ENCODE measurements at places on chromosomes 3 and 15. TPM values are rescaled to one million over a fixed set of nuclear protein-coding genes. Genes with fewer than 3 reads are reported as not detected.

- peak overlapping the region; percentile 18 for H3K4me3 ChIP-seq
- DNase-seq = no peak
- no peak overlapping the region for H3K27ac ChIP-seq
- H3K36me3 ChIP-seq = peaks cover 6% of the 10 kb centered on the region
- peaks cover 22% of the 10 kb centered on the region for H3K4me1 ChIP-seq
These were observed 1.4 kb upstream of the PDHB start for GRCh38 chr3:58434990-58435389.

DNA sequence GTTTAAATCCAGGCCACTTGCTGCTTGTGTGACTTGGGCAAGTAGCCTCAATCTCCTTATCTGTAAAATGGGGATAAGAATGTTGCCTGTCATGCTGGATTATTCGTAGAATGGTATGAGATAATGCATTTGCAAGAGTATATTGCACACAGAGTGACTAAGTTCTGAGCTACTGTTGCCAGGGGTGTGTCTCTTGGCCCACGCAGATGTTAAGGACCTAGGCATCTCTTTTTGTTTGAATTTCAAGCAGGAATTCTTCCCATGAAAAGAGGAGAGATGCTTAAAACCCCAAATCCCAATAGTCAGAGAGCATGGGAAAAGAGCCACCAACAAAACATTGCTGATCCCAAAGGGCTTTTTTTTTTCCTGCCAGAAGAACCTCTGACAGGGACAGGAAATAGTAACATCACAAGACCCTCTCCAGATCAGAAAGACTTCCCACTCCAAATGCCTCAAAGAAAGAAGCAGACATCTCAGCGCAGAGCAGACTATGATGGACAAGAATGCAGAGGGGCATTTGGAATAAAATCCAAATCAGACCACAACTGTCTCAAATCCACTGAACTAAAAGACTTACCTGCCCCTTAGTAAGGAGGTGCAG lies 90.5 kb downstream of the MRPL46 start:
- H3K4me3 ChIP-seq = no peak overlapping the region
- no peak for DNase-seq
- no peak overlapping the region for H3K27ac ChIP-seq
- no peaks in the 10 kb centered on the region for H3K36me3 ChIP-seq
- H3K27me3 ChIP-seq = peaks cover 6% of the 10 kb centered on the region

DNA sequence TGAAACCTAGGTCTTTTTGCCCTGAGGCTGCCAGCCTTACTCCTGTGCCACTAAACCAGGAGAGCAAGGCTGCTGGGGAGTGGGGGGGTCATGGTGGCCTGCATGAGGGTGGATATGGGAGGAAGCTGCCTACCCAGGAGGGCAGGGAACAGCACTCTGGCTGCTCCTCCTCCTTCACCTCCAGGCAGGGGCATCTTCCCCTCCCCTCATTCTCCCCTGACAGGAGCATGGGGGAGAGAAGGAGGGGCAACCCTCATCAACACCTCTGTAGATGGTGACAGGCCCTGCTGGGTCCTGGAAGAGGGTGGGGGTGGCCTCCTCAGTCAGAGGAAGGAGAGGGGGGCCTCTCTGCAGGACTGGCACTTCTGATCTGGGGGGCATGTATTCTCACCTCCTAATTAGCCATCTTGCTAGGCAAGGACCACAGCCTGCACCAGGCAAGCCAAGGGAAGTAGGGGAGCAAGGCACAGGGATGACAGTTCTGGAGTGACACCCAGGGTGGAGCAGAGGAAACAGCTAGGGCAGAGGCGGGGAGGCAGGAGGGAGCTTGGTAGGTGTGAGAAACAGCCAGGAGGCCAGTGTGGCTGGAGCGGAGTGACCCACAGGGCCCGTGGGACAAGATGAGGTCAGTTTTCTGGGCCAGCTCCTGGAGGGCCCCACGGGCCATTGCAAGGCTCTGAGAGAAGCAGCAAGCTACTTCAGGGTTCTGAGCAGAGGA lies 4.9 kb downstream of the CCDC33 start:
- H3K4me3 ChIP-seq = no peak overlapping the region
- no peaks in the 10 kb centered on the region for H3K36me3 ChIP-seq
- H3K27me3 ChIP-seq = peaks cover 17% of the 10 kb centered on the region
- DNase-seq = no peak
- peaks cover 10% of the 10 kb centered on the region for H3K4me1 ChIP-seq

- H3K4me1 ChIP-seq = no peaks in the 10 kb centered on the region
- no peak for DNase-seq
- no peaks in the 10 kb centered on the region for H3K36me3 ChIP-seq
- no peak overlapping the region for H3K4me3 ChIP-seq
- H3K27ac ChIP-seq = no peak overlapping the region
- H3K27me3 ChIP-seq = peaks cover 11% of the 10 kb centered on the region
These were observed 58.1 kb upstream of the SLC25A36 start for GRCh38 chr3:140883428-140884040.

GLDN gene
- not detected for total RNA-seq

RHOV gene
- total RNA-seq = not detected

FAM43A gene
- total RNA-seq = 0.69 TPM

ZNF860 gene
- not detected for total RNA-seq
